Stimulated activated CD8-positive, alpha-beta memory T cell treated with anti-CD3 and anti-CD28 coated beads, Interleukin-7, amount 100 ng/mL, for 1 hour (primary cell): ENCODE measurements at places on chromosomes 16 and 17.

GRCh38 chr17:65698381-65699061, 137.1 kb upstream of the AXIN2 start:
- DNase-seq: no peak

- DNase-seq: no peak
Observed at GRCh38 chr17:76531486-76532038, 5.9 kb downstream of the CYGB start.

DNA sequence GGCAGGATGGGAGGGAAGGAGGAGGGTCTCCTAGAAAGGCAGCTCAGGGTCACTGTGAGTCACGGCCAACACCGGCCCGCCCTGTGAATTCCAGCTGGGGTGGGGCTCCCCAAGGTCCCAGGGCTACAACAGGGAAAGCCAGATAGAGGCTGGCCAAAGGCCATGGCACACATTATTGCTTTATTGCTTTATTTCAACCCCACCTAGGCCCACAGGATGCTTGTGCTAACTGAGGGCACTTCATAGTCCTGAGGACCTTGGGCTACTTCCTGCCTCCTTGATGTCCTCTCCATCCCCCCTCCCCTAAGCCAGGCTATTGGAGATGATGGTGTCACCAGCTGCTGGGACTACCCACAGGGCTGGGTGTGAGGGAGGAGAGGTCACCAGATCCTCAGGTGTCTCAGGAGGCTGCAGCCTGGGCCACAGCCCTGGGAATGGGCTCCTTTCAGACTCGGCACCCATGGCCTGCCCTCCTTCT, 26.1 kb downstream of the LRRC75A start:
- no peak for DNase-seq

DNA sequence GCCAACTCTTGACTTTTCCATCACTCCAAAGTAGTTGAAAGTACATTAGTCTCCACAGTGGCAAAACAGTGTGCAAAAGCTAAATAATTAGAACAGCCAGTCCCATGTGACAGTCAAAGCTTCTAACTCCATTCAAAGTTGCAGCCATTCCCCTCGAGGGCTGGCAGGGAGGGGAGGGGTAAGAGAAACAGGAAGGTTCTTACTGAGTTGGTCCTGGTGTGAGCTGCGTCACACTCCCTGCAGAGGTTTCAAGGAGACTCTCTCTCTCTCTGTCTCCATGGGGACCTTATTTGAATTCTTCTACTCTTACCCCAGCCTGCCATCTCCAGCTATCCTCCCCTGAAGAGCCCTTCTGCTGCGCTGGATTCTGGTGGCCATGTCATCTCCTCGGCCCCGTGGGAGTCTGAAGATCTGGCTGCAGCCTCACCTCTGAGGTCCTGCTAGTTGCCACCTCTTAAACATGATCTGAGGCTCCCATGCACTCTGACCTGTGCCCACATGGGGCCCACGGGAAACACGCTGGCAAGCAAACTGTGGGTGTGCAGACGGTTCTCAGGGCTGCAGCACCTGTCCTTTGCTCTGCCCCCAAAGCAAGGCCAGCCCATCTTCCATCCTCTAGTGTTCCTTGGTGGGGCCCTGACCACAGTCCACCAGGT, 23.3 kb upstream of the STH start:
- DNase-seq: no peak

DNA sequence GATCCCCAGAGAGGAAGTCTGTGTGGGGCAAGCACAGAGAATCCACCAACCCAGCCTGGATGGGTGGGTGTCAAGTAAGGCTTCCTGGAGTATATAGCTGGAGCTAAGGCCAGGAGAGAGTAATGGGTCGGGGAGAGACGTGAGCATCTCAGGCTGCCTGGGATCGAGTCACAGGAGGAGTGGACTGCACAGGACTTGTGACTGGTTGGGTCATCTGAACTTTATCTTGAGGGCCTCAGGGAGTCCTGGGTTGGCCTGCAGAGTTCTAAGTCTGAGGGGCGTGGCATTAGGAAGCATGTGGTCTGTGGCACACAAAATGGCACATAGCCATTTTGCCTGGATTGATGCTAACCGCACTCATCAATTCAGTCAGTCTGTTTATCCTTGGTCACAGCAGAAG, 1.5 kb downstream of the PLA2G15 start:
- no peak for DNase-seq

GRCh38 chr16:24748242-24748641, 18.8 kb downstream of the TNRC6A start:
- DNase-seq: no peak

DNA sequence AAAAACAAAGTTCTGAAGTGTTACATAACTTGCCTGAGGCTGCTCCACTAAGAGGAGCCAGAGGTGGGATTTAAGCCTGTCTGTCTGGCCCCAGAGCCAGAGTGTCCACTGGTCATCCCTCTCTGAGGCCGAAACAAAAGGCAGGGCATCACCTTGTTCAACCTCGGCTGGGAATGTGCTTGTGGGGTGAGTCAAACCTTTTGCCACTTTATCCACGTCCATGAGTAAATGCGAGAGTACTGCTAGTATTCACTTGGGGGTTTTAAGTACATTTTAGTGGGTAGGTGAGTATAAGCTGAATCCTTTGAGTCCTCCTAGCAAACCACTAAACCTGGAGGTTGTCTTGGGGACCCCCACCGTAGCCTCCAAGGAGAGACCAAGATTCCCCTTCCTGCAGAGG, 103.5 kb downstream of the STX8 start:
- no peak for DNase-seq

DNA sequence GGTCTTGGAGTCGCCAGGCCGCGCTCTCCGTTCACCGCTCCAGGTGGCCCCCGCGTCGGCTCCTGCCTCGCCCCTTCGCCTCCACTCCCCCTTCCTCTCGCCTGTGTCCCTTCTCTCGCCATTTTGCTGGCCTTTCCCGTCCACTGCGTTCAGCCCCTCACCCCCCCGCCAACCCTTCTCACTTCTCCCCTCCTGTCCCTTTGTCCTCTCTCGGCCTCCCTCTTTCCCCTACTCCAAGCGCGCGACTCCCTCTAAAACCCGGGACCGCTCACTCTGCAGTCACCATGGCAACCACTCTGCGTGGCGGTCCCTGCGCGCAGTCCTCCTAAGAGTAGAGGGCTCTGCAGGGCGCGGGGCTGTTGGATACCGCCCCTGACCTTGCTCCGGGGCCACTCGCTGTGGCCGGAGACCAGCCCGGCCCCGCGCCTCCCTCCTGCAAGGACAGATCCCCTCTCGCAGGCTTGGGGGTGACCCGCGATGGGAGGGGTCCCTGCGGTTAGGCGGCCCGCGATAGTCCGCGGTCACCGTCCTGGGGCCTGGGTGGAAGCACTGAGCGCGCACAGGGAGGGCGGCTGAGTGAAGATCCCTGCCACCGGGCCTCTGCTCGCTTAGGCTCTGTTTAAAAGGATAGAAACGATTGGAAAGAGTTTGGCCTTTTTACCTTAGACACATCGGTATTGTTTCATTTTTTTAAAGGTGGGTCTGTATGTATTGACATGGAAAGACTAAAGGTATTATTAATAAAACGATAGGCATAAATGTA, 454 bp downstream of the CCDC40 start:
- DNase-seq: no peak

DNA sequence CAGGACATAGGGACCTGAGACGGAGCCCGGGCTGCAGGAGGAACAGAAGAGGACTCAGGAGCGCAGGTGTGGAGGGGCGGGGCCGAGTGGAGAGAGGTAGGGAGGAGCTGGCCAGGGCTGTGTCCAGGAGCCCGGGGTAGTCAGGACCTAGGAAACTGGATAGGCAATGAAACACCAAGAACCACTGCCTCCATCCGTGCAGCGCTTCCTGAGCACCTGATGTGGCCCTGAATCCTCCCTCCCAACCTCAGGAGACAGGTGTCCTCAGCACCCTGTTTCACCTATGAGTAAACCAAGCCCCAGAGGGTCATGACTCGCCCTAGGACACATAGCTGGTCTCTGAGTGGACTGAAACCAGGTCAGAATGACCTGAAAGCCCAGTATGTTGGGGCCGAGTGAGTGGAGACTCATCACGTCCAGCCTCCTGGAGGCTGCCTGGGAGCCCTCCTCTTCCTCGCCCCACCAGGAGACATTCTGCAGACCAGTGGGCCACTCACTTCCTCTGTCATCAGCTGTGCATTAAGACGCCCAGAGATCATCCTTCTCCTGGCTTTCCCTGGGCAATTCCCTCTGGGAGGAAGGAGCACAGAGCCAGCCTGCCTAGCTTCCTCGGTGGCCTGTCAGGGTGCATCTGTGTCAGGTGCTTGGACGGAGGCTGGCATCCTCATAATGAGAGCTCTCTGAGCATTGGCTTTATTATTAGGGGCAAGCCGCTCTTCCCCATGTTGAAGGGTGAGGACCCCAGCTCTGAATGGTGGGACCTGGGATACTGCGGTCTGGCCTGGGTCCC, 72.8 kb downstream of the SCNN1B start:
- DNase-seq: no peak

GRCh38 chr17:33531311-33531710, 238.2 kb upstream of the ASIC2 start:
- no peak for DNase-seq

DNA sequence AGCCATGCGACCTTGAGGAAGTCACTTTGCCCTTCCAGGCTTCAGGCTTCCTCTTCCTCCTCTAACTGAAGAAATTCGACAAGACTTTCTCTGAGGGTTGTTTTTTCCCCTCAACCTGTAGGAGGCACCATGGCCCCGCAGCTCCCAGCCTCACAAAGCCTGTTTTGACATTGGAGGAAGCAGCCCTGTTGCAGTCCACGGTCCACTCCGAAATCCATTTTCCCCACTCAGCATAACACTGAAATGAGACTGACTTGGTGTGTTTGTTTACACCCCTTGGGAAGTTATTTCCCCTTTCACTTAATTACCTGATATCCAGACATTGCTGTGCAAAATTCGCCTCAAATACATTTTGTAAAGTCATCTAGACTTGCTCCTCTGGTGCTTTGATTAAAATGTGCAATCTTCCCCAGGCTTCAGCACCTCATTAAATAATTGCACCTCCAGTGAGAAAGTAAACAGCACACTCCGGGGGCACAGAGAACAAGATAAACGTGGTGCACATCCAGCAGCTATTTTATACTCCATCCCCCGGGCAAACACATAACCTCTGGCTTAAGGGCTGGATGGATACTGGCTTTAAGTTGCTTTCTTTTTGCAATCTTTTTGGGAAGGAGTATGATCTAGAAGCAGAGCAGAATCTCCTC, 41.4 kb upstream of the PIRT start:
- DNase-seq: no peak

DNA sequence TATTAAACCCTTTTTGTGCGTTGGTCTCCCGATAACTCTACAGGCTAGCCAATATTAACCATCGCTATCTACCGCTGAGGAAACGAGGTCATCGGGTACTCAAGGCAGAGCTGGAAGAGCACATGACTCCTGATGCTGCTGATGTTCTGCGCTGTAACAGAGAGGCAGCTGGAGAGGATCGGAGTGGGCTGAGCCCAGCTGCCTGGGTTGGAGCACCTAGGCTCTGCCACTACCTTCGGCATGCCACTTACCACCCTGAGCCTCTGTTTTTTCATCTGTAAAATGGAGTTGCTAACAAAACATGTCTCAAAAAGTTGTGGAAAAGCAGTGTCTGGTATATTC, 432 bp upstream of the SLC46A1 start:
- no peak for DNase-seq

GRCh38 chr17:76246080-76247066, 6.1 kb upstream of the RNF157 start:
- DNase-seq: no peak

DNA sequence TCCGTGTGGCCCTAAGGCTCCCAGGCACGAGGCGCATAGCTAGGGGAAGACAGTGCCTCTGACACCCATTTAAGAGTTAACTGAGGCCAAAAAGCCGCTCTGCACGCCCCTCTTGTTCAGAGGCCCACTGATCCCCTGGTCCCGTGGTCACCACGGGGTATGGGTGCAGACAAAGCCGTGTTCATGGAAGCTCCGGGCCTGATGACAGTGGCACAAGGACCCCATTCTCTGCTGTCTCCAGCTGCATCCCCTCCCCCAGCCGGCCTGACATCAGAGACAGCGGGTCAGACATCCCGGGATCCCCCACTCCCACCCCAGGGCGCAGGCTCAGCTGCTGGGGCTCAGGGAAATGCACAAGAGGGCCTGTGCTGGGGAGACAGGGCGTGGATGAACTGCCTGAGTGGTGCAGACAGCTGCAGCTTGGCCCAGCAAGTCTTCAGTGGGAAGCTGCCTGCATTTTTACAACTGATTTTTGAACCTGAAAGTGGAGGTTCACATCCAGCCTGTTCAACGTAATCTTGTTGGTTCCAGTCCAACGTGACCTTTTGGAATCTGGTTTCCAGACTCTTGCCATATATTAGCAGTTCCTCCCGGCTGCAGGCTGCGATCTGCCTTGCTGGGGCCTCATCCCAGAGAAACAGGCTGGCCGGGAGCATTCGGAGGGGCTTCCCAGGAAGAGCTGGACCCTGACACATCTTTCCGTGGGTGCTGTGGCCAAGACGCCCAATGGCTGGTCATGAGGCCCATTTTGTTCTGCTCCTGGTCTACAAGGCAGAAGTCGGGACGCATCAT, 9.7 kb upstream of the BAHCC1 start:
- DNase-seq: no peak

- DNase-seq: no peak
Observed at GRCh38 chr16:4298761-4299522, 16.9 kb upstream of the GLIS2 start.

DNA sequence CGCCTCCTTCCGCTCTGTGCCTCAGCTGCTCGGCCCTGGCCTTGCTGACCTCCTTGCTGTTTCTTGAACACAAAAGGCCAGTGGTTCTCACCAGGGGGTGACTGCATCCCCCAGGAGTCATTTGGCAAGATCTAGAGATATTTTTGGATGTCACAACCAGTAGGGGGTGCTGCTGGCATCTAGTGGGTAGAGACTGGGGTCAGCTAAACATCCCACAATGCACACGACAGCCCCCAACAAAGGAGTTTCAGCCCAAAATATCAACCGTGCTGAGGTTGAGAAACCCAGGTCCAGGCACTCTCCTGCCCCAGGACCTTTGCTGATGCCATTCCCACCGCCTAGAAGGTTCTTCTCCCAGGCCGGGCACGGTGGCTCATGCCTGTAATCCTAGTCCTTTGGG, 39.7 kb downstream of the ABCC6 start:
- DNase-seq: no peak

DNA sequence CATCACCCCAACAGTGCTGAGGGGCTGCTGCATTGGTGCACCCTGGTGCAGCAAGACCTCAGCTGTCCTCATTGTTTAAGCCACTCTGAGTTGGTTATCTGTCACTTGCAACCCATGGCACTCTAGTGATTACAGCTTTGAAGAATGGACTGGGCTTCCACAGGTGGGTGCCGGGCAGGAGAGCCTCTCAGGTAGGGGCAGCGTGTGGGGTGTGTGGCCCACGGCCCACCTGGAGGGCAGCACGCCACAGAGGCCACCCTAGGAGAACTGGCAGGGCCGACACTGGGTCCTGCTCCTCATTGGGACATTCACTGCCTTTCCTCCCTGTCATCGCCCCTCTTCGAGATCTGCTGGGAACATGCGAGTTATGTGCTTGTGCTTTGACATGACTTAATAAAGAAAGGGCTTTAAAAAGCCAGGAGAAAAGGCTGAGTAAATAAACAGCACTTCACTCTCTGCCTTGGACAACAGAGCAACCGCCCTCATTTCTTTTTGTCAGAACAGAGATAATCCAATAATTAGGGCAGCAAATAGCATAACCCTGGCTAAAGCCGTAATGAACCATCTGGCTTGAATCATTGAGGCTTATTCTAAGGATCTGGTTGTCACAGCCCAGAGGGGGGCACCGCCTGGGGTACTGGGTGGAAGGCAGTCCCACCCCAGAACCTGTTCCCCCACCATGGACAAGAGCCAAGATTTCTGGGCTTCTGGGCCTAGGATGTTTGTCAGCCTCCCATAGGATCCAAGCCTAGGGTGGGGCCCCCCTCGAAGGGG, 3.0 kb downstream of the DOC2B start:
- DNase-seq: no peak

GRCh38 chr16:12025926-12026325, 49.4 kb downstream of the SNX29 start:
- no peak for DNase-seq
